ENCODE measurements at places on chromosomes 5 and 9. TPM values are rescaled to one million over a fixed set of nuclear protein-coding genes. Genes with fewer than 3 reads are reported as not detected.

Gene SPATA31A3
- not detected for total RNA-seq

Gene UQCRQ
- 316 TPM for total RNA-seq

Gene UNC5A
- not detected for total RNA-seq

Gene ACSL6
- 0.05 TPM for total RNA-seq

Gene PGM5
- not detected for total RNA-seq

Gene ALDH1A1
- 155 TPM for total RNA-seq

Gene FGF18
- total RNA-seq = not detected

Gene FAM221B
- total RNA-seq = not detected

Gene KCNN2
- not detected for total RNA-seq

Gene PCDHA6
- not detected for total RNA-seq

Gene TTF1
- 15.7 TPM for total RNA-seq

Gene HAVCR2
- total RNA-seq = not detected

Gene BHMT2
- not detected for total RNA-seq

Gene PFN3
- not detected for total RNA-seq

Gene OGN
- not detected for total RNA-seq

Gene VAV2
- 6.6 TPM for total RNA-seq

Gene CDH12
- not detected for total RNA-seq

Gene MGAT4B
- 94.0 TPM for total RNA-seq

Gene SQSTM1
- 632 TPM for total RNA-seq

Gene CYFIP2
- total RNA-seq = 49.9 TPM

Gene PPP3R2
- not detected for total RNA-seq

Gene ISL1
- total RNA-seq = not detected

Gene HABP4
- 7.2 TPM for total RNA-seq

Gene ARID3C
- not detected for total RNA-seq

Gene CARD6
- 2.7 TPM for total RNA-seq

Gene C5orf34
- total RNA-seq = 13.1 TPM

Gene ROPN1L
- 0.35 TPM for total RNA-seq

Gene CNTNAP3B
- 0.46 TPM for total RNA-seq

Gene PSMB7
- 302 TPM for total RNA-seq

Gene CCL21
- total RNA-seq = not detected

Gene GFI1B
- not detected for total RNA-seq

Gene NR3C1
- 22.5 TPM for total RNA-seq

Gene PCDHB14
- 2.7 TPM for total RNA-seq

Gene PCDHB11
- 5.4 TPM for total RNA-seq

Gene HAPLN1
- total RNA-seq = not detected

Gene OTULINL
- total RNA-seq = 0.35 TPM

Gene ROR2
- 0.10 TPM for total RNA-seq

Gene FAM114A2
- 21.3 TPM for total RNA-seq

Gene GPR150
- not detected for total RNA-seq

Gene PURA
- 10.2 TPM for total RNA-seq

Gene STOML2
- 205 TPM for total RNA-seq

Gene ARHGEF39
- 7.5 TPM for total RNA-seq

Gene SLC6A19
- total RNA-seq = not detected

Gene SPATA31D4
- not detected for total RNA-seq

Gene FASTKD3
- 23.7 TPM for total RNA-seq

Gene ZNF300
- 0.05 TPM for total RNA-seq

Gene TRIM36
- 2.5 TPM for total RNA-seq

Gene CDO1
- total RNA-seq = not detected

Gene FCN2
- total RNA-seq = not detected

Gene MVB12B
- 5.5 TPM for total RNA-seq

Gene LCN15
- not detected for total RNA-seq

Gene CDC20B
- total RNA-seq = not detected

Gene SHROOM1
- total RNA-seq = 8.2 TPM
